ENCODE measurements at places on chromosomes 1 and 21.

DNA sequence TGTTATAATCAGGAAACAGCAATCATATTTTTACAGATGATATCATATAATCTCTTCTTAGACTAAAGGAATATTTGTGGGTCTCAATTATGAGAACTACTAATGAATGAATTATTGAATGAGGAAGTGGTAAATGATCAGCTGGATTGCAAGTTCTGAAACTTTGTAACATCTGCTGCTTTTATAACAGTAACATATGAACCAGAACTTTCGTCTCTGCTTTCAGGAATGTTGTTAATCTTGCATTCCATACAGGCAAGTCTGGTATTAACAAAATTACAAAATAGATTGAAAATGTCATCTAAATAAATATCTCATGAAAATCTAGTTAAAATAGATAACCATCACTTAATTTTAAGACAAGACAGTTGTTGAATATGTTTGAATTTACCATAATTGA, 110.5 kb upstream of the COL11A1 start:
- no peak for DNase-seq

GRCh38 chr21:45537111-45537745, 5.0 kb downstream of the SLC19A1 start:
- DNase-seq: no peak

DNA sequence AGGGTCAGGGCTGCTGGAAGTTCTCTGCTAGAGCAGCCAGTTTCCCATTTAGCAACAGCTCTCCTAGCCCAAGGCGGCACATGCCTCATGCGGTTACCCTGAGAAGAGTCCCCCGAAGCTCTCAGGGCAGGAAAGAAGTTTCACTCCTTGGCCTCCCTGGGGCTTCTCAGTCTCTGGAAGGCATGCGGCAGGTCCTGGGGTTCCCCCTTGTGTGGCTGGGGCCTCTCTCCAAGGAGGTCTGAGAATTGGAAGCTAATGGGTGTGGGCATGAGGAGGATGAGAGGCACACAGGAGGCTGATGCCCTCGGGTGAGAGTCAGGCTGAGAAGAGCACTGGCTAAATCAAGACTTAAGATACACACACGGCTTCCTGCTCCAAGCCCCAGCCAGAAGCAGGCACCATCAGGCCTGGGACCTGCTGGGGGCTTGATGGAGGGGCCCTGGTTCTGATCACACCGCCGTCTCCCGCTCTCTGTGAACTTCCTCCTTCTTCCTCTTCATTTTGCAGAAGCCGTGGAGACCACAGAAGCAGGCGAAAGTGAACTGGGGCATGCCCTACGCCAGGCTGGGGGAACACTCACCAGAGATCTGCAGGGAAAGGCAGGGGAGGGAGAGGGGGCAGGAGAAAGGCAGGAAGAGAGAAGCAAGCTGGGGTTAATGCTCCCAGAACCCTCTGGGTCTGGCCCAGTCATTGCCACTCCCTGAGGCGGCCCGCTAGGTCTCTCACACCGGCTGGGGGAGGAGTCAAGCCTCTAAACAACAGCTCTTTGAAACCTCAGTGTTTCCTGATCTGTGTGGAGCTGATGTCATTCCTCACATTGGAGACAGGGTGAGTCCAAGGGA, 15.1 kb downstream of the BLACAT1 start:
- no peak for DNase-seq

DNA sequence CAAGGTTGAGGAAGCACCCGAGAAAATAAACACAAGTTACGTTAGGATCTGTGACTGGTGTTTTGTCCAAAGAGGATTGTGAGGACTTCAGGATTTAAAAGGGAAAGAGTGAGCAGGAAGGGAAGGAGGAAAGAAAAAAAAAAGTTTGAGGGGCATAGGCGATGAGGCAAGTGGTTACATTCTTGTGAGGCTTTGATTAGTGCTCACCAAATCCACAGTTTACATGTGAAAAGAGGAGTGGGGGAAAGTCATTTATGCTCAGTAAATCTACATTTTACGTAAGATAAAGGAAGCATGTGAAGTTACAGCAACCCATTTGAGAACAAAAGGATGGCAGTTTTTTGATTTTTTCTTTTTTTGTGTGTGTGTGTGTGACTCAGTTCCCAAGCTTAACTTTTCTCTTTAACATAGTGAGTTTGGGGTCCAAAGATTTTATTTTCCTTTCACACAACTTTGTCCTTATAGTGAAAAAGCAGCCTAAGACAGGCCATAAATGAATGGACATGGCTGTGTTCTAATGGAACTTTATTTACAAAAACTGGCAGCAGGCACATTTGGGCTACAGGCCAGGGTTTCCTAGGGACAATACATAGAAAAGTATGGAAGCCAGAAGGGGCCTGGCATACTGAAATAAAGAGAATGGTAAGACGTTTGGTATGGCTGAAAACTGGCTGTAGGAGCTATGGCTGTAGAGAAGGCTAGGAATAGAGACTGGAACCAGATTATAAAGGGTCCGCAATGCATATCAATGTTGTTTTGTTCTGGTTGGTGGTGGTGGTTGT, 121.7 kb downstream of the FGGY start:
- no peak for DNase-seq

GRCh38 chr1:224219612-224220059, 36.6 kb downstream of the DEGS1 start:
- no peak for DNase-seq

- DNase-seq: no peak
Measured at GRCh38 chr1:225468270-225469020, 40.6 kb upstream of the LBR start.

DNA sequence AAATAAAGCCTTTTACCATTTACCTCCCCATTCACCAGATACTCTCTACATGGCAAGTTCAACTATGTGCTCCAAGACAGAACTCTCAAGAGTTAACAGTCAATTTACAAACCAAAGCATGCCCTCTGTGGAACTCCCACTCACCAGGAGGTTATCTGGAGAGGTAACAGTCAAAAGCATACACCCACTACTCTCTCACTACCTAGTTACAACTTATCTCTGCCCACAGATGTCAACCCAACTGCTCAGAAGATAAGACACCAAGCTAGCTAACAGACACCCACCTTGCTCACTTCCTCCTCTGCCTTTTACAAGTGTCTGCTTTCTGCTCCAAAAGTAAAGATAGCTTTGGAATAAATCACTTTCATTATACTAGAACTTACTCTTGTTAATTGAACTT, 131.0 kb downstream of the TRIM33 start:
- DNase-seq: no peak

GRCh38 chr1:30895382-30895943, 13.1 kb downstream of the SDC3 start:
- DNase-seq: no peak

DNA sequence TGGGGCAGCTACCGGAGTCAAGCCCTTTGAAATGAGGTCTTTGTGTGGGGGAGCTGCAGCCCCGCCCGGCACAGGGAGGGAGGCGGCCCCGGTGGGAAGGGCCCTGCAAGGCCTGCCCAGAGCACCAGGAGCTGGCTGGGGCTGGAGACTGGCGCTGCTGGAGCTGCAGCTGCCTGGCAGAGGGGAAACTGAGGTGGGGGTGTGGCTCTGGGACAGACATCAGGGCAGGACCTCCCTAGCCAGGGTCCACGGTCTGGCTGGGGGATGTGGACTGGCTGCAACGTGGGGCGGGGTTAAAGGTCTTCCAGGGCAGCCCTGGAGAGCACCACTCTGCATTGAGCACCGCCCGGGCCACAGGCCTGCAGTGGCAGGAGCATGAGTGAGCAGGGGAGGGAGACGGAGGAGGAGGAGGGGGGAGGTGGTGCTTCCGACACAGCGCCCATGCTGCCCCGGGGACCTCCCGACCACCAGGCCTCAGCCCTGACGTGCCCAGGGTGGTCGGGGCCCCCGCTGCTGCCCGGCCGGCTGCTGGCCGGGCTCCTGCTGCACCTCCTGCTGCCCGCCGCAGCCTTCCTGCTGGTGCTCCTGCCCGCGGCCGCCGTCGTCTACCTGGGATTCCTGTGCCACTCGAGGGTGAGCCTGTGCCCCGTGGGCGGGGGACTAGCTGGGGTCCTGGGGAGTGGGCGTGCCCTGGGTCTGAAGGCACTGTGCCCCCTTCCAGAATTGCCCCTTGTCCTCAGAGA, 4.8 kb upstream of the ANKRD65 start:
- no peak for DNase-seq

- no peak for DNase-seq
Measured at GRCh38 chr1:12326986-12327385, 97.2 kb downstream of the VPS13D start.

DNA sequence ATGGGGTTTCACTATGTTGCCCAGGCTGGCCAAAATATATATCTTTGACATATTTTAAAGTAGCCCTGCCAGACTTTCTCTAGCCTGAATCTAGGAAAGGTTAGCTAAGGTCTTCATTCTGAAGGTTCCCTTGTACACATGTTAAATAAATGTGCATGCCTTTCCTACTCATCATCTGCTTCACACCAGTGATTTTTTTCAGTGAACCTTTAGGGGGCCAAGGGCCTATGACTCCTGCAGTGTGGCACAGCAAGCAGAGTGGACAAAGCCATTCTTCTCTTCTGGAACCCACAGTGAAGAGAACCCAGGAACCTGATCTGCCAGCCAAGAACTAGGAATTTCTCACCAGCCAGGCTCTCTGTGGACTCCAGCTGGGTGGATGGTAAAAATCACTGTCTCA, 22.9 kb downstream of the CBR1 start:
- no peak for DNase-seq

- DNase-seq: no peak
Measured at GRCh38 chr1:29218223-29218622, 12.5 kb downstream of the MECR start.

DNA sequence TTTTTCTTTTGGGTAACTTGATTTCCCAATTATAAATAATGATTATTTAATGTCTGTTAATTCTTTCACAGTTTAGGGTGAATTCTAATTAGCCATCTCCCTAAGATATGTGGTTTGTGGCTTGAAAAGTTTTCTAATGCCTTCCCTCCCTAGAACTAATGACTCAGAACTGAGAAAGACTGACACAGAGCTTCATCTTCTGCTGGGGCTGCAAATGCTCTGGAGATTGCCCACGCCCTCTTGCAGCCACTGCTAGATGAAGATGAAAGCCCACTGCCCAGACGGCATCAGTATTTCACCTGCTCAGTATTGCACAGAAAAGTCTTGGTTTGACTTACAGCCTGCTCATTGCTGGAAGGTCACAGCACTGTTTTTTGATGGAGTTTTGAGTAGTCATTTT, 101.5 kb downstream of the ST6GALNAC3 start:
- no peak for DNase-seq

DNA sequence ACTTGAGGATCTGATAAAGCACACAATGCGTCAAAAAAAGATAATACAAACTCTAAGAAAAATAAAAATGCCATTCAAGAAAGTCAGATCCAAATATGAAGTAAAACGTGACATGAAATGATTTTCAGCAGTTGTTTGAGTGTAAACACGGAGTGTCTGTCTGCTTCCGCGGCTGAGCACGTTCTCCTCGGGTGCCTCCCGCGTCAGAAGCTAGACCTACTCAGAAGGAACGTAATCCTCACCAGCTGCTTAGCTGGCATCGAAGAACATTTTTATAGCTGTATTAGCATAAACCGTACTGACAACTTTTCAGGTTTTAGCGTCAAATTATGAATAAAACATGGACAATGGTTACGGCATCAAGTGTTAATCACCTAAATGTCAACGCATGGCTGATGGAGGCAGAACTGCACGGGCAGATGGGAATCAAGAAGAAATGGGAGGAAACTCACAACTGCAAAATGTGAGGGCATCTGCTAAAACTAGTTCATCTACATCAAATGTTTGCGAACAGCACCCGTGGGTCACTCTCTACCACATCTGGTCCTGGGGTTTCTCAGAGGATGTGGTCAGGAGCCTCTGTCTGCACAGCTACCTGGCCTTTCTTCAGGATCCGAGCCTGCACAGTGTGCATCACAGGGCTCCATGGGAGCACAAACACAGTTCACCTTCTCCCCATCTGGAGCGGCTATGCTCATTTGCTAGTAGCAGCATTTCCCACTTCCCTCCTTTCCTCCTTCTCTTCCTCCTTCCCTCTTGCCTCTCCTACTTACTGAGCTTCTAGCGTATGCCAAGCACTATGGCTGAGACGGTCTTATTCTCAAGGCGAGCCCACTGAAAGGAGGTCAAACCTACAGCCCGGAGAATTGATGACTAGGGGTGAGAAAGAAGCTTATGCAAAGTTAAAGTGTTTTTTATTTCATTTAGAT, 40.0 kb downstream of the RCAN1 start:
- no peak for DNase-seq

DNA sequence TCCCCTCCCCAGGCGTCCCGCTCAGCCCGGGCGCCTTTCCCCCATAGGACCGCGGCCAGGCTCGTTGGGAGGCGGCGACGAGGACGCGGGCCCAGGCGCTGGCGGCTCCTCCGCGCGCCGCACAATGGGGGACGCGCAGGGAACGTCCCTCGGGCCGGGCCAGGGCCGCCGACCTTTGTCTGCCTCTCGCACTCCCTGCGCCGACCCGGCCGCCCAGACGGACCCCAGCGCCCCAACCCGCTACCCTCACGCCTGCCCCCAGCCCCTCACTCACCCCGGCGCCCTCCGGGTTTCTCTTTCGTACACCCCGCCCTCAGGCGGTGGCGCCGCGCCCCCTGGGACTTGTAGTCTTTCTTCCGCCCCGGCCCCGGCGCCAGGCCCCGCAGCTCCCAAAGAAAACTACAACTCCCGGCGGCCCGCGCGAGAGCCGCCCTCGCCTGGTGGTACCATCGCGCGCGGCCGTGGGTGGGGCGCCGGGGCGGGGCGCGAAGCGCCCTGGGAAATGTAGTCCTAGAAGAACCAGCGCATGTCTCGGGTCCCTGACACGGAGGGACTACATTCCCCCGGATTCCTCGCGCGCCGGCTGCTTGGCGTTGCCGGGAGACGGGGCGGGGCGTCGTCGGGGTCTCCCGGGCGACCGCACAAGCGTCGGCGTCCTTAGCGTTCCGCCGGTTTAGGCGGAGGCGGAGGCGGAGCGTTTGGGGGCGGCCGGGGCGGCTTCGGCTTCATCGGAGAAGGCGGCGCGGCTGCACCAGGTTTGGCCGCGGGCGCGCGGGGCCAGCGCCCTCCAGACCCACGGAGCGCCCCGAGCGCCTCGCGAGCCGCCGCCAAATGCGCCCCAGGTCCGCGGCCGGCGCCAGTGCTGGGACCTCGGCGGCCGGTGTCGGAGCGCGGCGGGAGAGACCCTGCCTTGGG, at the start of gene C1orf159:
Gene C1orf159, minus strand, starts transcription at position 304 of the 915 bp plus-strand sequence. CDS start 24,546 bp downstream, outside the sequence.
- DNase-seq: peak; percentile 98

GRCh38 chr1:56515898-56516538, 63.3 kb downstream of the PLPP3 start:
- no peak for DNase-seq

DNA sequence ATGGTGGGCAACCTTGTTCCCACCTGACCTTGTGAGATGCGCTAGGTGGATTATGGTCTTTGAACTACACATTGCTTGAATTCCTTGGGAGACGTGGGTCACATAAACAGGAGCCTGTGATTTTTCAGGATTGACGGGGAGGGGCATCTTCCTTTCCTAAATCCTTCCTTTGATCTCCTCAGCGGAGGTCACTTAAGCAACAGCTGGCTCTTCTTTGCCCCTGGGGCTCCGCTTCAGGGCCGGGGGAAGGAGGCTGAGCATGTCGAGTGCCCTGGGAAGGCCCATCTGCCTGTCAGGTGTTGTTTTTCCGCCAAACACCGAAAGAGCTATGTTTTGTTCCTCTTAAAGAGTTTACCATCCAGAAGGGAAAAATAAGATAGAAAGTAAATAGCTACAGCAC, 40.6 kb downstream of the KIF26B start:
- no peak for DNase-seq

GRCh38 chr1:109838838-109839240, 71.8 kb upstream of the CSF1 start:
- DNase-seq: no peak

All from left kidney (tissue), 8 donors.